ENCODE measurements at places on chromosomes 7 and 10.

DNA sequence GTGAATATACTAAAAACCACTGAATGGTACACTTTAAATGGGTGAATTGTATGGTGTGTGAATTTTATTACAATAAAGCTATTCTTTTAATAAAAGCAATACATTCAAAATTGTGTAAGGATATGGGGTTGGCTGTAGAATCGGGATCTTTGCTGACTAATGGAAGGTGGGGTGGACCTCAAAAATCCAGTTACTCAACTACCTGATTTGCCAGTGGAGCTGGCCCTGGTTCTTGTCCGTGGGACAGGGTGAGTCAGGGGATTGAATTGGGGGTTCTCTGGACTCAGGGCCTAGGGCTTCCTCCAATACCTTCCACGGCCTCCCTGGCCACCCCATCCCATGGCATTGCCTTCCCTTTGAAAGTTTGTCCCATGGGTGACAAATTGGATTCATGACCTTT is 13.5 kb upstream of the RABGEF1 start:
- no peak for DNase-seq

- no peak for DNase-seq
Measured at GRCh38 chr7:128100949-128101713, 69.9 kb upstream of the LRRC4 start.

DNA sequence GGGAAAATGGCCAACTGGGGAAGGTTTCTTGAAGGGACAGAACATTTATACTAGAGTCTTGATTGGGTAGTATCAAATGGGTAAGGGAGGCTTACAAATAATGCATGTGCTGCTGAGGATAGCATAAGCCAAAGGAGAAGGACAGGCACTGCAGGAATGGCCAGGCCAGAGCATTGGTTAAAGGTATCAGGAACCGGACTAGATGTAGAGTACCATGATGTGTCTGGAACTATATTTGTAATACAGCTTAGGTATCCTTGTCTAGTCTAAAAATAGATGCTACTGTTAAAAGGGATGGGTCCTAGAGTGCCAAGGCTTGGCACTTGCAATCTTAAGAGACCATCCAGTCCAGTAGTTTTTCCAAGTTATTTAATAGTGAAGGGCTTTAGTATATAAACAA is 20.3 kb downstream of the TMEM243 start:
- no peak for DNase-seq

DNA sequence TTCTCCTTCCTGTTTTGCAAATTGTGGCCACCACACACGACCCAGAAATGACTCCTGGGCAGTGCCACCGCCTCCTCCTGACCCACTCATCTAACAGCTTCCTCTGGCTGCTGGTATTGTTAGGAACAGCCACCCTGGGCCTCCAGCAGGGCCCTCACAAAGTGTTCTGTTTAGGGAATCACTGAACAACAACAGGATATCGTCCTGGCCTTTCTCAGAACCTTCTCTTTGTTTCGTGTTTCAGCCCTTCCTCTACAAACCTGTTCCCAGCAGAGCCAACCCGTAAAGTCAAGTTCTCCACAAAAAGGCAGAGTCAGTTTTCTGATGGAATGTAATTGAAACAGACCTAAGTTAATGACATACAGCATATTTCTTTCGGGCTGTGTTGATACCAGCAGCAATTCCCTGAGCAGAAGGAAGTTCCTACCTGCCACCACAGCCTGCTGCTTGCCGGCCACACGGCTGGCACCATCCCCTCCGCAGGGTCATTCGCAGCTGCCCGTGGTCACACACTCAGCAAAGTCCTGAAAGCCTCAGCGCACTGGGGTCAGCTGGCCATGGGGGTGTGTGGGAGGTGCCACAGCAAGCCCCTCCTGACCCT is 91.7 kb upstream of the PITRM1 start:
- DNase-seq = no peak

- no peak for DNase-seq
Measured at GRCh38 chr7:38224392-38224791, 46.3 kb downstream of the STARD3NL start.

- no peak for DNase-seq
Measured at GRCh38 chr10:97059006-97059871, 126.5 kb downstream of the SLIT1 start.

- no peak for DNase-seq
Measured at GRCh38 chr10:49265885-49266284, 33.1 kb upstream of the C10orf71 start.

- DNase-seq = no peak
Measured at GRCh38 chr10:91621483-91622113, 11.3 kb downstream of the PPP1R3C start.

DNA sequence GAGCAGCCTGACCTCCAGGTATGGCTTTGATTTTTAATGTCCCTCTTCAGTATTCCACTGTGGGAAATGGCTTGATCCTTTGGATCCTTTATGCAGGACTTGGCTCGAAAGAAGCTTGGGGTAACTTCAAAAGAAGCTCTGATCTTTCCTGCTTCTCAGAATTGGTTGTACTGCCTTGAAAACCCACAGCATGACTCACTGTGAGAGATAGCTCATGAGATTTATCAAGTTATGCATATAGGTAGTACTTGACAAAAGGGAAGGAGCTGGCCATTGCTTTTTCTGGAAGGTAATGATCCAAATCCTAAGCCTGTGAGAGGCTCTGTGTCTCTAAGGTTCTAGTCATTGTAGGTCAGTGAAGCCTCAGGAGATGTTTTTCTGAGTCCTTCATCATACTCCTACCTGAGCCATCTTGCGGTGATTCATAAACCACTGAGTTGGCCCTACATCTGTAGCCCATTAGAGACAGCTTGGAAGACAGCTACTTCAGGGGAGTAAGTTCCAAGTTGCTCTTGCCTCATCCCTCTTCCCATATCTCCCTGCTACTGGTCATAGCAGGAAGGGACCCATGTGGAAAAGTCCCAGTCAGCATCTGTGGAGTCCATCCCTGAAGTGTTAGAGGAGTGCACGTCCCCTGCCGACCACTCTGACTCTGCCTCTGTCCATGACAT is 36.7 kb upstream of the NFKB2 start:
- DNase-seq = peak; percentile 50

- DNase-seq = no peak
Measured at GRCh38 chr7:29500719-29501118, 62.9 kb upstream of the PRR15 start.

GRCh38 chr10:92750791-92751533 is 61.2 kb downstream of the HHEX start:
- no peak for DNase-seq

DNA sequence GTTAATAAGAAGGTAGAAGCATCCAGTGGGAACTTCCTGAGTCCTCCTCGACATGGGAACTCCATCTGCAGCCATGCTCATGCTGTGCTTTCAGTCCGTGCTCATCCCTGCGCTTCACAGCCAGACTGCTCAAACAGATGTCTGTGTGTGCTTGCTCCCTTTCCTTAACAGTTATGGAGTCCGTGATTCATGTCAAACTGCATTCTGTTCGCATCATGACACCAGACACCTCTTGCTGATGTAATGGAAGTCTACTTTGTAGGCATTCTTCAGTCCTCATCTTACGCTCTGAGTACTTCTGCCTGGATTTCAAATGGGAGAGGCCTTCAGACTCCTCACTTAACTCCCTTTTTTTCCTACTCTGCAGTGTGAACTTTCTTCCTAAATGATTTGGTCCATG is 304.9 kb downstream of the SUGCT start:
- DNase-seq = no peak

DNA sequence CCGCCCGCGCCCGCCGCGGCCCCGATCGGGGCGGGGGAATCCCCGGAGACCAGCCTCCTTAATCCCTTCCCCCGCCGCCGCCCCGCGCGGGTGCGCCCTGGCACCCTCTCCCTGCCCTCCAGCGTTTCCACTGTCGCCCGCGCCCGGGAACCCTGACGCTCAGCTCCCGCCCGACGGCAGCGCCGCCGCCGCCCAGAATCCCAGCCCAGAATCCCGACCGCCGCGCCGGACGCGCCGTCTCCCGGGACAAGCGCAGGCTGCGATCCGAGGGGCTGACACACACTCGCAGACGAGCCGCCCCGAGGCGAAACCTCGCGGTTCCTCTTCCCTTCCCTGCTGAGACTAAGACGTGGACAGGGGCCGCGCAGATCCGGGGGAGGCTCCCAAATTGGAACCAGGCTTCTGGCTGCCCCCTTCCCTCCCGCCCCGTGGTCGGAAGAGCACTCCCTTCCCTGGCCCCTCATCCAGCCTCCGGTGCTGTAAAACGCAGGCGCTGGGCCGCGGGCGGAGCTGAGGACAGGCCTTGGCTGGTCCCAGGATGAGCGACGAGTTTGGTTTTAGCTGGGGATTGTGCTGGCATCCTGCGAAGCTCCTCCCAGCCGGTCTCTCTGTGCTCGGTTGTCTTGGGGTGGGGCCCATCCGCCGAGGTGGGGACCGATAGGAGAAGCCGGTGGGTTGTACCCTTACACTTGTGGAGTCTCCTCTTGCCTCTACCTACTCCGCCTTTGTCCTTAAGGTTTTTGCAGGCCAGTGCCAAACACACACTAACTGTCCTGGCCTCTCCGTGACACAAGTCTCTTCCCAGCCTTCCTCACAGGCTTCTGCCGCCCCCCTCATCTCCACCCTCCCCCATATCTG is 1.1 kb downstream of the MARVELD1 start:
- DNase-seq = peak; percentile 35

GRCh38 chr7:99734987-99735386 is at the start of gene CYP3A7:
CYP3A7 (minus strand) TSS chr7:99735196; CDS start chr7:99735093, 103 bp downstream.
- no peak for DNase-seq

DNA sequence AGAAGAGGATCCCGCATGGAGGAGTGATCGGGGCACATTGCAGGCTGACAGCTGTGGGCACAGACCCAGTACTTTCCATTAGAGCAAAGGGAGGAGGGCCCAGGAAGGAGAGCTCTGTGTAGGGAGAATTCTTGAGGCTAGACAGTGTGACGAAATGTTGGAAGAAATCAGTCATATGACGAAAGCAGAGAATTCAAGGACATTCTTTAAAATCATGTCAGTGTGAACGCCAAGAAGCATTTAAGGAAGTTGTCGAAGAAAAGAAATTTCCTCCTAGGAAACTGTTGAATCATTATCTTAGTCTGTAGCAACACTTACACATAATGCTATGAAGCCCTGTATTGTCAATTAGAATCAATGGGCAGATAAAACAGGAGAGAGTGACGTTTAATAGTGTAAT is 191.3 kb upstream of the ADARB2 start:
- no peak for DNase-seq

GRCh38 chr10:52908478-52908877 is 135.9 kb upstream of the MBL2 start:
- no peak for DNase-seq

DNA sequence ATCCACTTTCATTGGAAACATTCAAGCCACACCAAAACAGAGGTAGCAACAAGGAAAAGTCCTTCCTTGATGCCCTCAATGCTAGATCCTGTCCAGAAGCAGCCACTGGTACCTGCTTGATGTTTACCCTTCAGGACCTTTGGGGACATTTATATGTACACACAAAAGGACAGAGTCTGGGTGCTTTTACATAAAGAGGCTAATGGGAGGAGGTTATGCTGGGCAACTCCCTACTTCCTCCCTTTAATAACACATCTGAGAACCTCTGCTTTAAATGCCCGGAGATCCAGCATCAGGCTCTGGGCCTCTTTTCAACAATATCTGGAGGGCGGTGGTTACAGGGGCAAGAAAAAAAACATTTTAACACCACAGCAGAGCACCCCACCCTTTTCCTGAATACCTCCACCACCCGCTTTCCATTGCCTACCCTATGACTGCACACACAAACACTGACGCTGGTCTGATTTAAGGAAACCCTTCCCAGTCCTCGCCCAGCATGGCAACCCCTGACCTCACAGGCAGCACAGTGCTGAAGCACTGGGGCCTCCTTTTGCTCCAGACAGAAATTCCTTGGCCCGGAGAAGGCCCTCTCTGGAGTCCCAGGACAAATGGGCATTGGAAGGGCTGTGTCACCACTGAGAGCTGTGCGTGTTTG is 39.3 kb upstream of the DUSP5 start:
- no peak for DNase-seq
